ENCODE measurements at places on chromosomes 3 and 15. TPM values are rescaled to one million over a fixed set of nuclear protein-coding genes. Genes with fewer than 3 reads are reported as not detected.

Gene CD86
- total RNA-seq = 2.6 TPM

Gene SERPINI2
- 3.5 TPM for total RNA-seq

Gene OSTN
- 4.4 TPM for total RNA-seq

Gene TICRR
- 0.32 TPM for total RNA-seq

Gene SHC4
- total RNA-seq = 14.8 TPM

Gene CCR9
- total RNA-seq = not detected

Gene ECE2
- total RNA-seq = 12.5 TPM

Gene SCN5A
- total RNA-seq = 6.8 TPM

Gene P2RY12
- 10.0 TPM for total RNA-seq

Gene USP19
- 65.2 TPM for total RNA-seq

Gene RPP25
- total RNA-seq = 8.7 TPM

Gene CIB2
- total RNA-seq = 9.9 TPM

Gene SPSB4
- total RNA-seq = 2.0 TPM

Gene FAM81A
- 66.6 TPM for total RNA-seq

Gene C3orf22
- total RNA-seq = not detected

Gene ERC2
- 86.0 TPM for total RNA-seq

Gene PLA2G4F
- not detected for total RNA-seq

Gene IL16
- 7.5 TPM for total RNA-seq

Gene SLC12A1
- 1.5 TPM for total RNA-seq

Gene CAND2
- total RNA-seq = 27.2 TPM

Gene CEMIP
- 12.5 TPM for total RNA-seq

Gene MIX23
- total RNA-seq = 23.0 TPM

Gene ISLR
- 19.5 TPM for total RNA-seq

Gene NR2E3
- total RNA-seq = not detected

Gene TM6SF1
- total RNA-seq = 28.5 TPM

Gene PDE8A
- 103 TPM for total RNA-seq

Gene CCDC54
- total RNA-seq = not detected

Gene ATP6V1A
- total RNA-seq = 190 TPM

Gene SAXO2
- total RNA-seq = 10.1 TPM

Gene SLC22A14
- total RNA-seq = 4.7 TPM

Gene IMPG2
- 1.2 TPM for total RNA-seq

Gene HTR3E
- total RNA-seq = not detected

Gene CLDN11
- 138 TPM for total RNA-seq

Gene AMT
- 10.5 TPM for total RNA-seq

Gene LRRC34
- 5.1 TPM for total RNA-seq

Gene PFKFB4
- total RNA-seq = 16.9 TPM

Gene DNAJA4
- 87.8 TPM for total RNA-seq

Gene KNG1
- 0.69 TPM for total RNA-seq

Gene TPRG1
- total RNA-seq = 2.7 TPM

Gene GPR149
- 0.66 TPM for total RNA-seq

Measured in dorsolateral prefrontal cortex (tissue), 122 donors.